Melanocyte of skin (primary cell): ENCODE measurements at places on chromosomes 1 and 21. TPM values are rescaled to one million over a fixed set of nuclear protein-coding genes. Genes with fewer than 3 reads are reported as not detected.

Gene OR10J1
- total RNA-seq, result not detected in 2 replicates

Gene OR2T35
- not detected in 2 replicates for total RNA-seq

Gene CLCNKA
- not detected in 2 replicates for total RNA-seq

Gene FAM177B
- total RNA-seq, result not detected in 2 replicates

Gene LRRC3
- total RNA-seq, result 0.62 and 1.7 TPM in 2 replicates

Gene DONSON
- 28.2 and 52.9 TPM in 2 replicates for total RNA-seq

Gene ALG14
- 1.7 and 5.8 TPM in 2 replicates for total RNA-seq

Gene MPL
- total RNA-seq, result not detected in 2 replicates

Gene SLAMF9
- 2.1 and 3.3 TPM in 2 replicates for total RNA-seq
